ENCODE measurements at places on chromosomes 7 and 10. TPM values are rescaled to one million over a fixed set of nuclear protein-coding genes. Genes with fewer than 3 reads are reported as not detected.

The GIMAP4 gene
- total RNA-seq = 60.5 TPM

The FOXI2 gene
- total RNA-seq = not detected

The CALHM3 gene
- not detected for total RNA-seq

DNA sequence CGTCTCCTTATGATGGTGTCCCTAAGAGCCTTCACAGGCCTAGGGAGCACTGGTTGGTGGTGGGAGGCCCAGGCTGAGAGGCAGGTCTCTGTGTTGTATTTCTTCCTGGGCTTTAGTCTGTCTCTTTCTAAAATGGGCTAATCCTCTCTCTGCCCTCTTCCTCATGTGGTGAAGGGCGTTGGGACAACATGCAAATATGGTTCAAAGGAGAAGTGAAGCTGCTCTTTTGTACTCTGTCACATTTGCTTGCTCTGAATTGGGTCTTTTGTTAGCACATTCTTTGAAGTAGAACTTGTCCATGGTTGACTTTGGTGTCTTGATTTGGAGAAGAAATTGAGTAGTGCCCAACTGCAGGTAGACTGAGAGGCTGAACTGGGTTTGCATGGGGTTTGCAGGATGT lies 814 bp downstream of the HK1 start:
- H3K4me3 ChIP-seq = no peak overlapping the region
- H3K4me1 ChIP-seq = no peaks in the 10 kb centered on the region
- no peak for DNase-seq
- no peak overlapping the region for H3K27ac ChIP-seq

DNA sequence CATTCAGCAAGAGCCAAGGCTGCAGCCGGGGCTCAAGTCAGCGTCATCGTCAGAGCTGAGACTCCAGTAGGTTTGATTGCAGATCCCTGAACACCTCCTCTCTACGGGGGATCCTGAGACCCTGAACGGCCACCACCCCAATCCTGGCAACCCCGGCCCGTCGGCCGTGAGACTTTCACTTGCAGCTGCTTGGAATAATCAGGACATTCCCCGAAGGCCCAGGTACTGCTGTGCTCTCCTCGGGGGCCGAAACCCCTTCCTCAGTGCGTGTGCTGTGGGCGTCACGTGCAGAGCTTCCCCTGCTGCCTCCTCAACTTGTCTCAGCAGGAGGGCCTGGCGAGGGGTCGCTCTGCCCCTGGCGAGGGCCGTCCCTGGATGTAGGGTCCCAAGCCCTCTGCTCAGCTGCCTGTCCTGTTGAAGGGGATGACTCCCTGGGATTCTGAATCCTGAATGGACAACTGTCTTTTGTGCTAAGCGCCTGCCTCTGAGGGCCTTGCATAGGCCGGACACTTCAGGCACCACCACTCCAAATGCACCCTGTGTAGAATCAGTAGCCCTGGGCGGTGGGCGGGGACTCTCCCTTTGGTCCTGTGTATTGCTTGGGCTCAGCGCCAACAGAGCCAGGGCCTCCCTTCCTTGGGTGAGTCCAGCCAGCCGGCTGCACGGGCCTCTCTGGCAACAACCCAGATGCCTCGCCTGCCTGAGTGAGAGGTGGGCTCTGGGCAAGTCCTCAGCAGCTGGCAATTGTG lies 63.8 kb upstream of the EBF3 start:
- no peaks in the 10 kb centered on the region for H3K4me1 ChIP-seq
- H3K27me3 ChIP-seq = no peaks in the 10 kb centered on the region
- no peaks in the 10 kb centered on the region for H3K36me3 ChIP-seq
- no peak overlapping the region for H3K4me3 ChIP-seq
- no peak overlapping the region for H3K27ac ChIP-seq
- DNase-seq = no peak

DNA sequence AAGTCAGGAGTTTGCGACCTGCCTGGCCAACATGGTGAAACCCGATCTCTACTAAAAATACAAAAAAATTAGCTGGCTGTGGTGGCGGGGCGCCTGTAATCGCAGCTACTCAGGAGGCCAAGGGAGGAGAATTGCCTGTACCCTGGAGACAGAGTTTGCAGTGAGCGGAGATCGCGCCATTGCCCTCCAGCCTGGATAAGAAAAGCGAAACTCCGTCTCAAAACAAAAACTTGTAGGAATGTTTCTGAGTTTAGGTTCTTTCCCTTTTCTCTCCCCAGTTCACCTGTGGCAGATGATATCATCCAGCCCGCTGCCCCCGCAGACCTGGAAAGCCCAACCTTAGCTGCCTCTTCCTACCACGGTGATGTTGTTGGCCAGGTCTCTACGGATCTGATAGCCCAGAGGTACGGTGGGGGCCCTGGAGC lies 138.8 kb upstream of the BTBD16 start:
- H3K27ac ChIP-seq = no peak overlapping the region
- H3K4me1 ChIP-seq = no peaks in the 10 kb centered on the region
- no peak for DNase-seq
- H3K27me3 ChIP-seq = no peaks in the 10 kb centered on the region

DNA sequence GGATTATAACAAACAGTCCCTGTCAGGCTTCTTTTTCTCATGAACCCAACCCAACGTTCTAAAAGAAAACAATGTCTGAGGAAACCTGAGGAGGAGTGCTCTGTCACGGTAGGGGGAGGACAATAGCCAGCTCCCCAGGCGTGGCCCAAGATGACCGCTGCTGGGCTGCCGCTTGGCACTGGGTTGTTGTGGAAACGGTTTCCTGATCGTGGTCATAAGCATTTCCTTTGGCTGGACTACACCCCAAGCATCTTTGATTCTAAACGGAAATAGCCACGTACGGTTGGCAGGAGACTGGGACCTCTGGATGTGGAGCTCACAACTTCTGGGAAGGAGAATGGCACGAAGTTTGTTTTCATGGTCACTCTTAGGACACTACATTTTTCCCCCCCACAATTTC lies 30.4 kb upstream of the DMBT1 start:
- H3K4me1 ChIP-seq = peaks cover 16% of the 10 kb centered on the region
- no peak overlapping the region for H3K27ac ChIP-seq
- no peak overlapping the region for H3K4me3 ChIP-seq
- DNase-seq = no peak

DNA sequence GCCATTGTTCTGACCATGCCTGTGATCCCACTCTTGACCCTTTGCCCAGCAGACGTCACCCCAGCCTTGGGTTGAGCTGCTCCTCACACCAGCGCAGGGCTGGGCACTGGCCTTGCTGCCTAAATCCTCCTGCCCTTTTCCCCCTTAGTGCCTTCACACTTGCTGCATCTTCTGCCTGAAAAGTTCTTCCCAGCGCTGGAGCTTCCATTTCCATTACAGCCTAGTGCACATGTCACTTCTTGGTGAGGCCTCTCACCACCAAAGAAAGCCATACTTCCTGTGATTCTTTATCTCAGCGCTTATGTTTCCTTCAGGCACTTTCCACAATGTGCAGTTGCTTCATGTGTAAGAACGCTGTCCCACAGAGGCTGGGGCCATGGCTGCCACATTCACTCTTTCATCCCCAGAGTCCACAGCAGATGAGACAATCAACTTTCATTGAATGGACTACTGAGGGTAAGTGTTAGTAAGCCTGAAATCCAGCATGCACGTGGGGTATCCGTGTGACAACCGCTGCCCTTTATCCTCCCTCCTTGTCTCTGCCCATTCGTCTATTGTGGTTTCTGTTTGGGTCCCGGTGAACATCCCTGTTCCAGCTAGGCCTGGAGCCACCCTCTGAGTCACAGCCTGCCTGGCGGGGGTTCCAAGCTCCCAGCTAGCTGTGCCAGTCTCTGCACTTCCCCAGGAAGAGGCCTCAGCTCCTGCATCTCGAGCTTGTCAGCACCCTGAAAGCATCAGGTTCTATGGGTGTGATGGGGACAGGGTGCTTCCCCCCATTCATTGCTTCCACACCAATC lies 37.3 kb downstream of the ADRA2A start:
- no peaks in the 10 kb centered on the region for H3K27me3 ChIP-seq
- H3K4me1 ChIP-seq = peaks cover 7% of the 10 kb centered on the region
- no peaks in the 10 kb centered on the region for H3K36me3 ChIP-seq
- DNase-seq = peak; percentile 31

GRCh38 chr10:117222976-117223692 lies 17.8 kb upstream of the SLC18A2 start:
- H3K36me3 ChIP-seq = no peaks in the 10 kb centered on the region
- no peaks in the 10 kb centered on the region for H3K4me1 ChIP-seq
- H3K27ac ChIP-seq = no peak overlapping the region
- no peak for DNase-seq

DNA sequence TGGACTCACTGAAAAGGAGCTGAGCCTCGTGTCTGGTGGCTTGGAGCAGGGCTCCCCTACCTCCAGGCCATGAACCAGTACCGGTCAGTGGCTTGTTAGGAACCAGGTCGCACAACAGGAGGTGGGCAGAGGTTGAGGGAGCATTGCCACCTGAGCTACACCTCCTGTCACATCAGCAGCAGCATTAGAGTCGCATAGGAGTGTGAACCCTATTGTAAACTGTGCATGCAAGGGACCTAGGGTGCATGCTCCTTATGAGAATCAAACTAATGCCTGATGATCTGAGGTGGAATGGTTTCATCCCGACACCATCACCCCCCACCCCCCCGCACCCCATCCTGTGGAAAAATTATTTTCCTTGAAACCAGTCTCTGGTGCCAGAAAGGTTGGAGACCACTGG lies 50.4 kb downstream of the TSPAN15 start:
- H3K4me1 ChIP-seq = peaks cover 3% of the 10 kb centered on the region
- H3K4me3 ChIP-seq = no peak overlapping the region
- no peak for DNase-seq
- H3K27me3 ChIP-seq = no peaks in the 10 kb centered on the region
- H3K36me3 ChIP-seq = no peaks in the 10 kb centered on the region

DNA sequence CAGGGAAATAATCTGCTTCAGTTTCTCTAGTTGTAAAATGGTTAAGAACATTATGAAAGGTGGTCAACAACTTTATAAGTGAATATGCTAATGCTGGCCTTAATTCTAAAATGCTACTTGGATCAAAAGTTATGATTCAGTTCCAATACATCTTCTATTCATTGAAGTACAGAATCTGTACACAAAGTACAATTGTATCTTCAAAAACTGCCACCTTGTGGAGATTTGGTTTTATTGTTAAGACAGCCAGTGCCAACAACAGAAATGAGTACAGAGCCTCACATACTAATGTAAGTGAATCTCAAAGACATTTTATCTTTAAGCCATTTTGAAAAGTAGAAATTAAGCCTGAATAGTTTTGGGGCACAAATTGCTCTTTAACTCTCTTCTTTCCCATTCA lies 194.0 kb downstream of the CFTR start:
- H3K4me1 ChIP-seq = no peaks in the 10 kb centered on the region
- no peak overlapping the region for H3K4me3 ChIP-seq
- H3K27ac ChIP-seq = no peak overlapping the region

GRCh38 chr7:151053096-151053495 lies 4.6 kb downstream of the CDK5 start:
- H3K27me3 ChIP-seq = peaks cover 9% of the 10 kb centered on the region
- H3K27ac ChIP-seq = no peak overlapping the region
- peaks cover 20% of the 10 kb centered on the region for H3K4me1 ChIP-seq

GRCh38 chr10:12041766-12042408 lies 722 bp downstream of the UPF2 start:
- peaks cover 33% of the 10 kb centered on the region for H3K4me1 ChIP-seq
- DNase-seq = peak; percentile 59
- peak overlapping the region; percentile 99 for H3K27ac ChIP-seq

DNA sequence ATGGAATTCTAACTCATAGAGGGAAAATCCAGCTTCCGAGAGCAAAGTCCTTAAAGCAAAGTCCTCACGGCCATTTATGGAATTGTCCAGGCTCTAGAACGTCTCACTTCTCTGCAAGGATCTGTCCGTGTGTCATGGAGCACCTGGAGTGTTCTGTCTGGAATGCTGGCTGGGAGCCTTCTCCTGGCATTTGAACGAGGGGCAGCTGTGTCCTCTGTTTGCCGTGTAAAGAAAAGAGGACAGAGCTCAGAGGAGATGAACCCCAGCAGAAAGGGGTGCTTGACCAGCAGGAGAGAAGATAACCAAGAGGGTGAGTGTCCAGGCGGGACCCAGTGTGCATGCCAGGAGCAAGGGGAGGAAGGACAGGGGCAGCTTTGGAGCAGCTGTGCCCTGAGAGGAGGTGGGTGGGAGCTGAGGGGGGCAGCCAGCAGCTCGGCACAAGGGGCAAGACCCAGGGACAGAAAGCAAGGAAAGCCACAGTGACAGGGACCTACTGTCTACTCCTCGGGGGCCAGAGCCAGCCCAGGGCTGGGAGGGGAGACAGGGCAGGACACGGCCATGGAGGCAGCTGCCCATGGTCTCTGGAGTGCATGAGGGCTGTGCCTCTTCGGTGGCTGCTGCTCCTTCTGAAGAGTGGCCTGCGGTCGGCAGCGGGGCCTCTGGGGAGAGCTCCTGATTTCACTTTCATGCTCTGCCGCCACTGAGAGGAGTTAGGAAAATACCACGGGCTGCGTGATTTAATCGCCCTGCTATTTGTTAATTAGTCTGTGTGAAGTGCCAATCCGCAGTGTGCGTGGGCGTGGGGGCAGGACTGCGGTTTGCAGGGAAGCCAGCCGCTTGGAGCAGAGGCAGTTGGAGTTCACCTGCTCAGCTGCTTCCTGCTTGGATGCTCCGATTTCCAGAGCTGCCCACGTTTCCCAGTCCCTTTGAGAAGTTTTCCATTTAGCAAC lies 149.3 kb upstream of the SHH start:
- no peak overlapping the region for H3K27ac ChIP-seq
- peaks cover 13% of the 10 kb centered on the region for H3K27me3 ChIP-seq
- H3K4me1 ChIP-seq = peaks cover 27% of the 10 kb centered on the region

DNA sequence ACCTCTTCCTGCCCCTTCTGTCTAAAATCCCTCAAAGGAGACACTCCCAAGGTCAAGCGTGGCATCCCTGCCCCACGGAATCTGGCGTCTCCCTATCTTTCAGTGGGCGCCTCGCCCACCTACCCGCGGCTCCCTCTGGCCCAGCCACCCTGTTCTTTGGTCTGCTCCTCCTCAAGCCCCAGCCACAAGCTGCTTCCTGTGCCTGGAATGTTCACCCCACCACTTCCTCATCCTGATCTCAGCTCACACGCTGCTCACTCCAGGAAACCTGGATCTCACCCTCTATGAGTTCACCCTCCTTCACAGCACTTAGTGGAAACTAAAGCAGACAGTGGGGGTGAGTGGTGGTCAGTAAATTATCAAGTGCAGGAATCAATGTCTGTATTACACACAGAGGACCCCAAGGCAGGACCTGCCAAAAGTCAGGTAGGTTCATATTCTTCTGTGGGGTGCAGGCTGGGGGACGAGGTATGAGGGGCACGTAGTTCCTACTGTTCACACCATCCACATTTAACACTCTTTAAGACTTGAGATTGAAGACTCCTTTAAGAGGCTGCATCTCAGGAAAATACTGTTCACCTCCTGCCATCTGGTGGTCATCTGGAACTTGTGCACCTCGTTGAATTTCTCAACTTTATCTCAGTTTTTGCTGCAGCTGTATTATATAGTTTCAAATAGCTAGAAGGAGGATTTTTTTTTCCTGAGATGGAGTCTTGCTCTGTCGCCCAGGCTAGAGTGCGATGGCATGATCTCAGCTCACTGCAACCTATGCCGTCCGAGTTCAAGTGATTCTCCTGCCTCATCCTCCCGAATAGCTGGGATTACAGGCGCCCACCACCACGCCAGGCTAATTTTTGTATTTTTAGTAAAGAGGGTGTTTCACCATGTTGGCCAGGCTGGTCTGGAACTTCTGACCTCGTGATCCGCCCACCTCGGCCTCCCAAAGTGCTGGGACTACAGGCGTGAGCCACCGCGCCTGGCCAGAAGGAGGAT lies 166.6 kb downstream of the ARHGAP21 start:
- H3K27ac ChIP-seq = no peak overlapping the region
- no peaks in the 10 kb centered on the region for H3K36me3 ChIP-seq
- DNase-seq = peak; percentile 55
- no peak overlapping the region for H3K4me3 ChIP-seq
- no peaks in the 10 kb centered on the region for H3K27me3 ChIP-seq
